Ecto neural progenitor cell (in vitro differentiated cells): ENCODE measurements at places on chromosomes 1 and 21.

GRCh38 chr1:33399375-33399774 lies 31.5 kb downstream of the PHC2 start:
- DNase-seq: no peak

- DNase-seq: no peak
These were observed 385.4 kb downstream of the DISC1 start for GRCh38 chr1:232011961-232012360.

DNA sequence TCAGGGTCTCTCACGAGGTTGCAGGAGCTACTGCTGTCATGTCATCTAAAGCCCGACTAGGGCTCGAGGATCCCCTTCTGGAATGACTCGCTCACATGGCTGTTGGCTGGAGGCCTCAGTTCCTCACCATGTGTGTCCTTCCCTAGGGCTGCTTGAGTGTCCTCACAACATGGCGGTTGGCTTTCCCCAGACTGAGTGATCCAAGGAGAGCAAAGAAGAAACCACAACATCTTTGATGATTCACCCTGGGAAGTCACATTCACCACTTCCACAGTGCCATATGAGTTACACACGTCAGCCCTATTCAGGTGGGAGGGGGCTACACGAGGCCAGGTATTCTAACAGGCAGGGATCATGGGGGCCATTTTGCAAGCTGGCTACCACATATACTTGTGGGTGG lies 64.9 kb downstream of the FHAD1 start:
- no peak for DNase-seq

DNA sequence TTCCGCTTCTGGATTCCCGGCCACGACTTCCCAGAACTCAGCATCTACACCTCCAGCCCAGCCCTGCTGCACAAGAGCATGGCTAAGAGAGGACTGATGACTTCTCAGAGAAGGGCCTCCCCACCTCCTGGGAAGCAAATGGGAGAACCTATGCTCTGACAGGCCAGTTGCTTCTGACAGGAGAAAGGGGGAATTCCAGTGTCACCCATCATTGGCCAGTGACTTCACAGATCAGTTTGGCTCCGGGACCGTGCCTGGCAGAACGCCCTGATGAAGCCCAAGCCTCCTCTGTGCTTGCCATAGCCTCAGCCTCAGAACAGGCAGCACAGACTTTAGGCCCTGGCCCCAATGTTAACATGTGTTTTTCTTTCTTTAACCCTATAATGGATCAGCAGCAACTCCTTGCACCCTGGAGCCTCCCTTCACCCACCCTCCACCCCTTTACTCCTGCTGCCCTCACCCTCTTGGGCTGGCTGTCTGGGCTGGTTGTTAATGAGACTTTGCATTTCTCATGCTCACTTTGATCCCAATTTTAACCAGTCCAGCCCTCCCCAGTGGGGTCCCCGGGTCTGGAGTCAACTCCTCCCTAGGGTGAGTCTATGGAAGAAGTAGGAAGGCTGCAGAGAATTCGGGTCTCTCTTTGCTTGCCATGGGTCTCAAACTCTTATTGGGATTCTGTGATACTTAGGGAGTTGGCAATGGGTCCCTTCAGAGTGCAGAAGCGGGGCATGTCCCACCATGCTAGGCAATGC lies 42.7 kb upstream of the SLC30A1 start:
- DNase-seq: no peak

GRCh38 chr1:37931102-37931360 lies 15.8 kb downstream of the INPP5B start:
- DNase-seq: no peak

DNA sequence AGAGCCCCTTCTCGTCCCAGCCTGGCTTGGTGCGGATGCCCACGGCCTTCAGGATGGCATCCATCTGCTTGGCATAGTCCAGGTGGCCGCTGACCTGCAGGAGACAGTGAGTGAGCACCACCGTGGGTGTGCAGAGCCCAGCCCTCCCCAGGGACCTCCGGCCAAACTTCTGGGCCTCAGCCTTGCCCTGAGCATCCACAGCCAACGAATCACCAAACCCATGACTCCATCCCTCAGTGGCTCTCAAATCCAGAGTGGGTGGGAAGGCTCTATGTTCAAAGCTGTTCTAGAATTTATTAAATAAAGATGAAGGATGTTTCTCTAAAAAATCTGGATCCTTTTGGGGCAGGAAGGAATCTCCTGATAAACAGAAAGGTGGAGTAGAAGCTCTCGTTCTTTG lies 18.7 kb downstream of the HTR6 start:
- DNase-seq: no peak

- no peak for DNase-seq
These were observed 1.9 kb upstream of the SAMD13 start for GRCh38 chr1:84299536-84300170.

DNA sequence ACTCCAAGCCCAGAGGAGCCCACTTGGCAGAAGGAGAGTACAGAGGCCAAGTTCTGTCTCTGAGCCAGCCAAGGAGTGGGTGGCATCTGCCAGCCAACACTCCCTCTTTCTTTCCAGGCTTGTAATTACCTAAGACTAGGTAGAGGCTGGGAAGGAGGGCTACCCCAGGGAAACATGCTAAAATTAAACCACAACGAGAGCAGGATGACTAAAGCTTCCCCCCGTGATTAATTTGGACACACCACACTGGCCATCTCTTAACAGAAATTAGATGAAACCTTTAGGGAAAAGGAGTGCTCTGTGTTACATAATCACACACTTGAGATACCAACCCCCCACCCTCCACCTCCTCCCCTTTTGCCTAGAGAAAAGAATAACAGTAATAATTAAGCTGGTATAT lies 102.1 kb upstream of the ZC3H12A start:
- DNase-seq: no peak

DNA sequence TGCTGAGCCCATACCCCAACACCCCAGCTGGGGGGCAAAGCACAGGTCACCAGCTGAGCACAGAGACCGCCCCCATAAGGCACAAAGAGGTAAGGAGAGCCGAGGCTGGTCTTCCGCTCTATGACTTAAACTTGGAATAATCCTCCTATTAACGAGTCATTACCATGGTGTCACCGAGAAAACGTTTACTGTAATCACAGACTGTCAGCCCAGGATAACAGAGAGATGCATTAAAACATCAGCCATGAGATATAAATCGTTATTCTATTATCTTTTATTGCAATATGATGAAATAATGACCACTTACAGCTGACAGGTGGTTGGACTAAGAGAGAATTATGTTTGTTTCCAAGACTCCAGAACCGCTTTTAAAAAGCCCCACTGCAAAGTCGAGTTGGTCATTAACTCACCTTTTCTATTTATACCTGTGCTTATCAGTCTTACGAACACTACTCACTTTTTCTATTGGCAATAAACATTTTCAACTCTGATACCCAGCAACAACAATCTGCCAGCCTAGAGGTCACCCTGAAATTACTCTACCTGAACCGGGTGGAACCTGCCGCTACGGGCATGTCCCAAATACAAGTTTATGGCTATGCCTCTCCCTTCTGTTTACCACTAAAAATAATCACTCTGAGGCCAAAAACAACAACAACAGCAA lies 21.5 kb downstream of the NPHP4 start:
- DNase-seq: no peak

- DNase-seq: no peak
These were observed 30.6 kb upstream of the LCE5A start for GRCh38 chr1:152479792-152480595.

DNA sequence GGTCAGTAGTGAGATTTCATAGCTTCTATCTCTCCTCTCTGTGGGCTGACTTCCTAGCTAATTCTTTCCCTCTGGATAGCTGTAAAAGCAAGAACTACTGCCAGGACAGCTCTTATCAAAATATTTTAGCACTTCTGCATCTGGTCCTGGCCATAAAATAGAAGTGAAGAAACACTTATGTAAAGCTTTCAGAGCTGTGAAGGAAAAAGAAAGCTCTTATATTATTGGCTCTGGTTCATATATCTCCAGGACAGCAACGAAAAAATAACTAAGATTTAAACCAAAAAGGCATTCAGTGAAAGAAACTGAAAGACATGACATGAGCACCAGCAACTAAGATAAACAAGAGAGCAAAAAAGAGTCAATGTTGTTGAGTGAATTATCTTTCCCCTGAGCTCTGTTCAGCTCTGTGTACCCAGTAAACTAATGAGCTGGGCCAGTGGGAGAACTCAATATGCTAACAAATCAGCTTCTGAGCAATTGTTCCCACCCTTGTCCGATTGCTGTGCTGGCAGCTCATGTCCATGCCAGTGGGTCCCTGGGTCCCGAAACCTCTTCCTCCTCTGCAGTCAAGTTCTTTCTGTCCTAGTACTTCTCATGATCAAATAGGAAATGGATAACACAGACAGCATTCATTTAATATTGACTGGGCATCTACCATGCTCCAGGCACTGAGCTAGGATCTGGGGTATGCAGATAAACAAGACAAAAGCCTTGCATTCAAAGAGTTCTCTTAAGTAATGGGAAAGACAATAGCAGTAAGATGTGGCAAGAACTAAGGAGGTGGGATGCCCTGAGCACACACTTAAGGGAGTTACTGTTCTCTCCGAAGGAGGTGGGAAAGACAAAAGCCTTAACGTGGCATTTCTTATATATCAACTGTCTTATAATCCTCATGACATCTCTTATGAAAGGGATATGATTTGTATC lies 45.3 kb upstream of the MAN1A2 start:
- DNase-seq: no peak

- DNase-seq: no peak
These were observed 75.8 kb downstream of the ARHGEF16 start for GRCh38 chr1:3530086-3530925.

DNA sequence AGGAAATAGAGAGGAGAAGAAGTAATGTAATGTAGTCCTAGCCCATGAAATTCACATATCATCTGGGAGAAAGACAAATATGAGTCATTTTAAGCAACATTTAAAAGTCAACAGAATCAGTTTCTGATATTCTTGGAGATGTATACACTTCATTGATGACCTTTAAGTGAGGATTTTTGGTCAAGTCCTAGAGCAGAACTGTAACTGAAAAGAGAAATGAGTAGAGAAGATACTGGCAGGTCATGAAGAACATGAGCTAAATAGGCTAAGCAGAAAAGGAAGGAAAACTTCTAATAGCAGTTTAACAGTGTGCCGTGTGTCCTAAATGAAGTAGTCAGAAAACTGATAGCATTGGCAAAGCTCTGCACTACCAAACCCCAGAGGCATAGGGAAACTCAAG lies 4.6 kb downstream of the ZFP69B start:
- DNase-seq: no peak

GRCh38 chr1:39892601-39893595 lies 8.8 kb downstream of the MYCL start:
- no peak for DNase-seq

DNA sequence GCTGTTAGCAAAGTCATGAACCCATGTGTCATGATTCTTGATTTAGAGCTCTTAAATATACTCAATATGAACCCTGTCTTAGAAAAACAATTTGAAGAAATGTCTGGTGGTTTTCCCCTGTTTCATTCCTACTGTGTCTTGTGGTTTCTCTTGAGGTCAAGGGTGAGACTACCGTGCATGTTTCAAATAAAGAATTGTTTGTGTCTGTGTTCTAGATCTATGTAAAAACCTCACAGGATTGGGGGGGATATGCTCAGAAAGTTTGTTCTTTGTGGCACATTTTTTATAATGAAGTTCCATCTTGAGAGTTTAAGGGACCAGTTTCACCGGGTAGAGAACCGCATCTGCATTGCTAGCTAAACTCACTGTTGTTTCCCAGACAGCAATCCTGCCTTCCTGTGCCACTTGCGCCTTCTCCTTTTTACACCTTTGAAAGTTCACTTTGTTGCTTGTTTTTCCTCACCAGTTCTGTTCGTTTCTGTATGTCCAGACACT lies 30.9 kb upstream of the CACYBP start:
- DNase-seq: no peak
